ENCODE measurements at places on chromosomes 6 and 20.
A peak's percentile ranks its signal among the peaks of the same experiment; 100 is the strongest.

- no peak for DNase-seq
Measured at GRCh38 chr6:53680489-53680888, 14.9 kb upstream of the KLHL31 start.

- DNase-seq, result no peak
Measured at GRCh38 chr6:112626468-112627082, 279.4 kb downstream of the RFPL4B start.

GRCh38 chr6:97440590-97441176 lies 157.7 kb upstream of the MMS22L start:
- no peak for DNase-seq

DNA sequence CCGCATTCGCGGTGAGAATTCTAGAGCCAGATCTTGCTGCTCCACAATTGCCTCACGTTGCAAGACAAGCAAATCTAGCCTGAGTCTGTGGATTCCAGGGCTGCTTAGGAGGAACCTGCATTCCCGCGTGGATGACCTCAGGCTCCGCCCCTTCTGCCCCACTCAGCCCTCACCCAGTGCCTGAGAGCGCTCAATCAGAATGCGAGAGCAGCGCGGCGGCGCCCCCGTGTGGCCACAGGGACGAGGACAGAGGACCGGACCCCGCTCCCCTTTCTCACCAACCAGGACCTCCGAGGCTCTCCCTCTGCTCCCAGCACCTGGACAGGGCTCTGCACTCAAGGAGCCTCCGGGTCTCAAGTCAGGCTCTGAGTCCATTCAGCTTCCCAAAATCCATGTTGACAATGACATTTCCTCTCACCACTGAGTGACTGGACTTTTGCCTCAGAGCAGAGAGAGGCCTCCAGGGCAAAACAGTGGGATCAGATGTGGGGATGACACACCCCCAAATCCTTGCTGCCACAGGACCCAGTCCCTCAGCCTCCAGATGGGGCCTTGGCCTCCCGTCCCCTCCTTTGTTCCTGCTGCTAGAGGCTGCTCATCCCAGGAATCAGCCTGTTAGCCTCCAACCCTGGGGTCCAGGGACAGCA lies 52.0 kb downstream of the RPP21 start:
- DNase-seq, result peak; percentile 69

- no peak for DNase-seq
Measured at GRCh38 chr6:147615659-147616456, 107.4 kb downstream of the SAMD5 start.

DNA sequence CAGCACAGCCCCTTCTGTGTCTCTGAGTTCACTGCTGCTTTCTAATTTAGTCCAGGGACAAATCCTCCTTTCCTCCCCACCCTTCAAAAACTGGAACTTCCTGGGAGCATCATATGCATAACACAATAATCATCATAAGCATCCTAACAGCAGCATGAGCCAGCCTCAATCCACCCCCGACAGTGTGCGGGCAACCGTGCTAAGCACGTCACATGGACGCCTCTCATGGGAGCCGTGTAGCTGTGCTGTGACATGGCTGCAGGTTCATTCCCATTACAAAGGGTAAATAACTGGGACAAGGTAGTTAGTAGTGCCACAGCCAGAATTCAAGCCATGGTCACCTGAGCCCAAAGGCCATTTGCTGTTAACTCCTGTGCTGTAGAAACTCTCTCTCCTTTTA lies 24.5 kb upstream of the ULBP3 start:
- no peak for DNase-seq

GRCh38 chr20:45962031-45962755 lies 9.8 kb downstream of the ZNF335 start:
- no peak for DNase-seq

DNA sequence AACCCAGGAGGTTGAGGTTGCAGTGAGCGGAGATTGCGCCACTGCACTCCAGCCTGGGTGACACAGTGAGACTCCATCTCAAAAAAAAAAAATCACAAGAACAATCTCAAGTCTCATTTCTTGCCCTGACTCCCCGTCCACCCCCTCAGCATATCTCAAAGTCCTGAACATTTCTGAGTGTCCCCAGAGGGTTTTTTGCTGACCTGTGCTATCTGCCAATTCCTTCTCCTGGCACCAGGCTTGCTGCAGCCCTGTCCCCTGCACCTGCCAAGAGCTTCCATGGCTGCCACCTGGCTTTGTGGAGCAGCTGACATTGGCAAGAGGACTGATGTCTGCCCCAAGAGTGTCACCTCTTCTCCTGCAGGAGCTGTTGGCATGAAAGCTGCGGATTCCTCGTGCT lies 54.9 kb upstream of the PTPRT start:
- DNase-seq, result no peak

DNA sequence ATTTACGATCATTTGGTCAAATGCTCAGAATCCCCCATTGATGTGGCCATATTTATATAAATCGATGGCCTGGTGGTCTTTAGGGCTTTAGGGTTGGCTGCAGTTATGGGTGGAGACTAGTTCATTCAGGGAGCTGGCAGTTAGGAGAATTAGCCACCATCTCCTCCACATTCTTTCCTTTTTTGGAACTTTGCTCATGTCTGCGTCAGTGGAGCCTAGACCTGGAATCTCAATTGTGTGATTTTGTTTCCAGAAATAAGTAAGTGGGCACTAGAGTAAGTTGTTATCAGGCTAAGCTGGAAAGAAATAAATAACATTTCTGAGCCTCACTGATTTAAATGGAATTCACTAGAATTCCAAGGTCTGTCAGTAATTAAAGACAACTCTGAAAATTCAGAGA lies 29.0 kb upstream of the ELOVL5 start:
- DNase-seq, result no peak

GRCh38 chr6:69181964-69182363 lies 546.9 kb downstream of the ADGRB3 start:
- DNase-seq, result no peak

DNA sequence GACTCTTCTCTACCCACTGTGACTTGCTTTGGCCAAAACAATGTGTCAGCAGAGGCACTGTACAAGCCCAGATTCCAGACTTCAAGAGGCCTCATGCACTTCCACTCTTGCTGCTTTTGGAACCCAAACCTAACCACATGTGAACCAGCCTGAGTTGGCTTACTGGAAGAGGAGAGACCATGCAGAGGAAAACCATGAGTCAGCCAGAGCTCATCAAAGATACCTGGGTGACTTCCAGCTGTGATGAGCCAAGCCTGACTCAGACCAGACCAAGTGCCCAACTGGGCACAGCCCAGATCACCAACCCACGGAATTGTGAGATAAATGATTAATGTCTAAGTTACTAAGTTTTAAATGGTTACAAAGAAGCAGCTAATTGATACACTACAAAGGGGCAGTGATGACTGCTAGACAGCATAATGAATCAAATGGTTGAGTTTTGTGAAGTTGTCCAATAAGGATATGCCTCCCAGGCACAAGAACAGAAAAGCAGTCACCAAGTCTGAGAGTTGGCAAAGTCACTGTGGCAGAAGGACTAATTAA lies 16.2 kb upstream of the BEND6 start:
- DNase-seq, result peak; percentile 31

- no peak for DNase-seq
Measured at GRCh38 chr6:138431256-138432062, 27.4 kb downstream of the HEBP2 start.

DNA sequence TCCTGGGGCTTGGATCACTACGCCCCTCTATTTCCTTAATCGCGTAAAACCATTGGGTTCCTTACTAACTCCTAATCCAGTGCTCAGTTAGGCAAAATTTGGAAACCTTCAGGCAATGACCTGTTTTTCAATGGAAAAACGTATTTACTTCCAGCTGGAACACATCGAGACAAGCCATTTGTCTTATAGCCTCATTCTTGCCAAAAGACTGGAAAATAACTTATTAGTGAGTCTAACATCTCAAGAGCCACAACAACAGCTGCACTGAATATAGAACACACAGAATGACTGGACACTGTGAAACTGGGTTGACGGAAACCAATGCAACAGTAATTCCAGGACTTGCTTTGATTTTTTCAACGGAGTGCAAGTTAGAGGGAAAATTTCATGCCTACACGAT lies 125.2 kb upstream of the MAP3K7 start:
- no peak for DNase-seq

GRCh38 chr6:159931112-159931511 lies 37.8 kb upstream of the IGF2R start:
- DNase-seq, result no peak

GRCh38 chr6:158627940-158628211 lies 16.7 kb downstream of the DYNLT1 start:
- no peak for DNase-seq

DNA sequence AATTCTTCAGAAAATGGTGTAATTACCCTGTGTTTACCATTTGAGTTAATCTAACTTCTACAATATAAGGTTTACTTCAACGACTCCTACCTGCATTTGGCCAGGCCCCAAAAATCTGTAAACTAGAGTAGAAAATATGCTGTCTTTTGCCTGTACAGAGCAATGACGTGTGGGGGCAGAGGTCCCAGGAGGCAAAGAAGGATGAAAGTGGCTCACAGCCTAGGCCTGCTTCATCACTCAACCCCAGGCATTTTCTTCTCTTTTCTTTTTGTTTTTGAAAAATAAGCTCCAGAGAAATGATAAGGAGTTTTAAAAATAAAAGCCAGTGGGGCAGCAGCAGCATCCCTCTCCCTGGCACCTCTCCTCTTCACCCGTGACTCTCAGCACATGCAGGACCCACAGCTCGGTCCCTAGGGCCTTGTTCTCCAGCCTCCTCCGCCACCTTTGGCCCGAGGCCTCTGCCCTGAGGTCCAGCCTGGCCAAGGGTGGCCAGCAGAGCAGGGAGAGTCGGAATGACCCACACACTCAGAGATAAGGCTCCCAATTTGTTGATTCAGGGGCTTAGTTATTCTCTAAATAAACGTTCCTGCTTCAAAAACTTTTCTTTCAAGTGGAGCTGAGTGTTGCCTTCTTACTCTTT lies 310.3 kb upstream of the RNF24 start:
- DNase-seq, result no peak

GRCh38 chr6:134621858-134622257 lies 303.9 kb upstream of the SGK1 start:
- DNase-seq, result no peak

GRCh38 chr6:132713352-132714134 lies at the start of gene VNN1:
TSS of gene VNN1 (minus strand) at chr6:132714055. CDS start at chr6:132714035, 20 bp downstream.
- DNase-seq, result no peak

GRCh38 chr6:149162924-149163323 lies 154.6 kb upstream of the TAB2 start:
- DNase-seq, result no peak

DNA sequence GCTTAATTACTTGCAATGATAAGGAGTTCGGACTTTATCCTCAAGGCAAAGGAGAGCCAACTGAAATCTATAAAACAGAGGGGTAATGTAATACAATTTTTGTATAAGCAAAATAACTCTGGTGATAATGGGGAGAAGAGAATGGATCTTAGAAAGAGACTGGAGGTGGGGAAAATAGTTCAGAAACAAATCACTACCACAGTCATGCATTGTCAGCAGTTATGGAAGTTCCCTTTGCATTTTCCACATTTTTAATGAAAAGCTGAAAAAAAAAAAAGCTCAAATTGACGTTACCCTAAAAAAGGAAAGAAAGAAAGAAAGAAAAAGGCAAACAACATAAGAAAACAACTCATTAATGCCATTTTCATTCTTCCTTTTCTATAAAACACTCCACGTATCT lies 337.6 kb upstream of the HSF2 start:
- DNase-seq, result no peak

DNA sequence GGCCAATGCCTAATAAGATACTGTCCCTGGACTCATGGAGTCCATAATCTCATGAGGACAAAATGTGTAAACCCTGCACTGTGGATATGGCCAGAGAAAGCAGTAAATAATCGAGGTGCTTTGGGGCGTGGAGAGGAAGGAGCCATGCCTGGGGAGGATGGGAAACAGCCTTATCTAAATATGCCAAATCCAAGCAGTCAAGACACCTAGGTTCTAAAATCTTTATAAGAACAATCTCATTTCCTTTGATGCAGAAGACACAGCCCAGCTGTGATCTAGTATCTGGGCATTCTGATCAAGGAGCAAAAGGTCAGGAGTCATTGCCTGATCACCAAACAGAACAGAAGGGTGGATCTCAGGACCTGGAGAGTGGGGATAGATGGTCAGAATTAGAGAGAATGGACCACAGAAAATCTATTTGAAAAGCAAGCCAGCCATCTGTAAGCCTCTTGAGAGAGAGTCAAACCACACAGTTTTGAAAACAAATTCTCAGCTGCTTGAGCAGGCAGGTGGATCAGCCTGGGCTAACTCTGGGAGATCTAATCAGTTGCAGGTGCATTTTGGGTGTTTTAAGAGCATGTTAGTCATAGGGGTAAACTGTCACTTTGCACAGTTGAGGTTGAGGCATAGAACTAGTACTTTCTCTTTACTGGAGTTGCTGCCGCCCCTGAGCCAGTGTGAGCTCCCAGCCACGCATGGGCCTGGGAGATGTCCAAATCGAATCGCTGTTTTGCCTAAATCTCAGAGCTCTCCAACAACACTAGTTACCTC lies 130.8 kb upstream of the TNFAIP3 start:
- no peak for DNase-seq

- no peak for DNase-seq
Measured at GRCh38 chr20:48648482-48649051, 179.2 kb downstream of the PREX1 start.

- DNase-seq, result no peak
Measured at GRCh38 chr6:120894077-120894476, 440.2 kb downstream of the TBC1D32 start.

GRCh38 chr6:158161566-158162254 lies 6.4 kb downstream of the SERAC1 start:
- no peak for DNase-seq

DNA sequence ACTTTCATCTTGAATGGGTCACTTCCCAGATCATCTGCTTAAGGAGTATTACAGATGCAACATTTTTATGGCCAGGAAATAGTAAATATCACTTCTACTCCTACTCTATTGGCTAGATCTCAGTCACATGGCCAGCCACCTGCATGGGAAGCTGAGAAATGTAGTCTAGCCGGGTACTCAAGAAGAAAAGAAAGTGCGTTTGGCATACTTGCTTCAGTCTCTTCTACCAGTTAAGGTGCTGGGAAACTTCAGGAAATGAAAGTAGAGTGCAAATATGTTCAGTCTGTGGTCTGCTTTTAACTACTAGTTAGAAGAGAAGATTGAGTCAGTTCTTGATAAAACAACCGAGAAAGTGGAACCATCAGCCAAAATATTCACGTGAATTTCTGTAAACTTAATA lies 129.2 kb downstream of the PDSS2 start:
- no peak for DNase-seq

DNA sequence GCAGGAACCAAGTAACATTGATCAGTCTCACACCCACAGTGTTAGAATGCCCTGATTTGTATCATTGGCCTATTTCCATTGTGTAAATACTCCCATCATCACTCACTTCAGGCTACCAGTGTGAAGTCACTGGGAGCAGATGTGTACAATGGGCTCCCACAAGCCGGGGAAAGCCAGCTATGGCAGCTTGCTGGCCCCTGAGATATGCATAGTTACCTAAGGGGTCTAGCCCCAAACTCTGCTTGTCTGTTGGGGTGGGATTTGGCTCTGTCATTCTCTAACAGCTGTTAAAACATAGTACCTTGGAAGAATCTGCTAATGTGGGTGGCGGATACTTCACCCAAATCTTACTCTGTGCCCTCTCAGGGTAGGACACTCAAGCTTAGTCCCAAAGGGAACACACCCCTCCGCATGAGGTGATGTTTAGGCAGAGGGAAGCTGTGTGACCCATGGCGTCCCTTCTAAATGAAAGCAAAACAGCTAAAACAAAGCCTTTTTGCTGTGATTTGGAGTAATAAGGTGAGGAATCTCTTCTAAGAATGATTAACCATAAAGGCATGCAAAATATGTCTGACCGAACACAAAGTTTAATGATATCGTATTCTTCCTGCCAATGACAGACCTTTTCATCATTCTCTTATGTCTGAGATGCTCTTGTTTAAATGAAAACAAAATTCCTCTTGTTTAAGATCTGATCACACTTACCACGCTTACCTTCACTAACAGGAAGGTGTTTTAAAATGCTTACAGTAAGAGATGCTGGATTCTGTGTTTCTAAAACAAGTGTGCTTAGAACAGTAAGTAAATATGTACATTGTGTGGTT lies 45.9 kb upstream of the PXDC1 start:
- no peak for DNase-seq

Measured in omental fat pad (tissue), 4 donors.